Heart left ventricle (tissue), 16 donors: ENCODE measurements at places on chromosomes 7 and 10. TPM values are rescaled to one million over a fixed set of nuclear protein-coding genes. Genes with fewer than 3 reads are reported as not detected.

SPOCK2 gene
- 13.1 TPM for total RNA-seq

STEAP2 gene
- total RNA-seq, result 6.6 TPM

ADARB2 gene
- 0.25 TPM for total RNA-seq

GRCh38 chr10:63145782-63146181 is 12.7 kb downstream of the NRBF2 start:
- DNase-seq, result no peak

CADPS2 gene
- 9.1 TPM for total RNA-seq

DNA sequence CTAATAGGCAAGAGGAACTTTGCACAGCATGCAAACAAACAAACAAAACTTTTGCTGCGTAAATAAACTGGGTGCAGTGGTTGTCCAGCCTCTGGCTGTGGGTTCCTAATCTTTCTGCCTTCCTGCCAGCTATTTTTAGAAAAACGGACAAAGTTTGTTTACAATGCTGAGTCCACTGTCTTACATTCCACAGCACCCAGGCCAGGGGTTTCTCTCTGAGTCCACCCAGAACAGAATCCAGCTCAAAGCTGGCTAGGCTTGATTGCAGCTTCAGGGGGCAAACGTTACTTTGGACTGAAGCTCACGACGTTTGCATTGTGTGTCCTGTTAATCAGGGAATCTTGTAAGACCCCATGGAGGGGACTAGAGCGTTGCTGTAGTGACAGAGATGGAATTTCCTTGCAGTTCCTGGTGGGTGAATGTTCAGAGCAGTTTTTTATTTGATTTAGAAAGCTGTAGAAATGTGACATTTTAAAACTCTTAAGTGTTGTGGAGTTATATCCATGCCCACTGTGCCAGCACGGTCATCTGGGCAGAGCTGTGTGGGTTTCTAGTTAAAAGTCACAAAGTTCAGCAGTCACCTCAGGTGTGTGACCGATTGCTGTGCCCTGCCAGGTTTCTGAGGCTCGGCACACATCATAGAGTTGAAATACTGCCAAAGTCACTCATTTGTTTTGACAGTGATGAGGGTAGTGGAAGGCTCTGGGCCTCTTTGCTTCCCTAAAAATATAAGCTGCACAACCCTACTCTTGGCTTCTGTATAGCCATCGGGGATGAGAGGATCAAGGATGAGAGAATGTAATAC is 247.0 kb downstream of the STK31 start:
- DNase-seq, result no peak

GRCh38 chr7:110564246-110564645 is 526.7 kb upstream of the LRRN3 start:
- no peak for DNase-seq

DNA sequence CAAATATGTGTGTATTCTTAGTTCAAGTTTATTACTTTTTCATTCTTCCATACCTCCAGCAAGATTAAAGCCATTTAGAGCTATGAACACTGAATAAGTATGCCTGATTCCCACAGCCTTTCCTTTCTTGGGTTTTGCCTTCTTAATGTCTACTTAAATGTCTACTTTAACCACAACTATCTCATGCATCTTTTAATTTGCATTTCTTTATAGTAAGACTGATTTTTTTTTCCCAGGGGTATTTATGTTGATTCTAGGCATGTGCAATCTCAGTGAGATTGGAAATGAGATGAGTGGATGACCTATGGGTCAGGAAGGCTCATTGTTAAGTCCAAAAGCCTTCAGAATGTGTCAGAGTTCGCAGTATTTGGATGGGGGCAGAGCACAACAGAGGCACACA is 3.6 kb downstream of the PCBD1 start:
- no peak for DNase-seq

DNA sequence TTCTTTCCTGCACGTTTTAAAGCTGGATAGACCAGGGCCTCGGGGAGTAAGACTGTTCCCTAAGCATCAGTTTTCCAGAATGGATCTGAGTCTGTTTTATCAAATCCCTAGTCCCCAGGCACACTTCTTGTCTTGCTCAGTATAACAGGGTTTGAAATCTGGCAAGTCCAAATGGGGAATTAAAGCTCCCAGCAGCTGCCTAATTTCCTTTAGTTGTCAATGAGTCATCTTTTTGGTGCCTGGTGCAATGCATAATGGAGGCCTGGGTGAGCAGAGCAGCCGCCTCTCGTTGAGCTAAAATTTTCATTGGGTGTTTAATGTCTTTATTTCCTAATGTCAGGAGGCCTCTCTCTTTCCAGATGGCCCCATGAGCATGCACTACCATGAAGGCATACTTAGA is 87.9 kb downstream of the STRA8 start:
- no peak for DNase-seq

TRIP6 gene
- 22.1 TPM for total RNA-seq

GRCh38 chr7:18292584-18292983 is 203.0 kb upstream of the HDAC9 start:
- no peak for DNase-seq

- no peak for DNase-seq
Observed at GRCh38 chr10:74922921-74923320, 96.5 kb downstream of the KAT6B start.

DNA sequence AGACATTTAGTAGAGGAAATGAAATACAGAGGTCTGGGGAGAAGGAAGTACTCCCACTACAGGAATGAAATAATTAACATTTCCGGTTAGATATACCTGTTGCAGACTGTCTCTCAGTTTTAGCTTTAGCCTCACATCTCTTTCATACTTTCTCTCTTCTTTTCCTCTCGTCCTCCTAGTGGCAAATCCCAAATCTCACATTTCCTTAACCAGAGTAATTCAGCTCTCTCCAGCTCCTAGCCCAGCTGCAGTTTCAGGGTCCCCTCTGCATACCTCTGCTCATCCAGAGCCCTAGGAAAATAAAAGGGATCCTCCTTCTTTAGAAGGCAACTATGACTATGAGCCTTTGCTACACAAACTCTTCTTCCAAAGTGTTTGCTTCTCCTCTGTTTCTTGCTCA is 643.2 kb downstream of the PHTF2 start:
- no peak for DNase-seq

ADAMTS14 gene
- total RNA-seq, result 1.1 TPM

CC2D2B gene
- 0.53 TPM for total RNA-seq

- no peak for DNase-seq
Observed at GRCh38 chr10:61000769-61001730, 57.1 kb upstream of the RHOBTB1 start.

GRCh38 chr7:157757776-157758467 is 421.1 kb downstream of the DNAJB6 start:
- DNase-seq, result peak; percentile 46

GRCh38 chr10:29569795-29570194 is 65.0 kb downstream of the SVIL start:
- DNase-seq, result no peak

TDRD1 gene
- total RNA-seq, result 1.4 TPM

MEST gene
- 0.79 TPM for total RNA-seq

CYP3A7 gene
- total RNA-seq, result not detected

PARD3 gene
- 62.2 TPM for total RNA-seq

DNA sequence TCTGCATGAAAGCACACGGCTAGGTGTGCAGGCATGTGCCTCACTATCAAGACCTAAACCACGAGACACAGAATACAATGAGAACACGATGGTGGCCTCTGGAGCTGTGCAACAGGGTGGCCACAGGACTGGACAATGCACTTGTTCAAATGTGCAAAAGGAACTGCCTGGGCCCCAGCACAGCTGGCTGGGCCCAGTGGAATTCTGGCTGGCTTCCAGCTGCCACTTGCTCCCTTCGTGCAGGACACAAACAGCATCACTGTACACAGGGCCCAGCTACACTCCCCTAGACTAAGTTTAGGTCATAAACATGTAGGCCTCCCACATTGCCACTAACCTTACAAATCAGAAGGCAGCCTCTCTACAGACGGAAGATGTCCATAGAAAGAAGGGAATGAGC is 23.4 kb downstream of the DOCK4 start:
- DNase-seq, result peak; percentile 72

CALY gene
- total RNA-seq, result 1.7 TPM

- no peak for DNase-seq
Observed at GRCh38 chr10:92822964-92823363, 25.4 kb upstream of the EXOC6 start.

DNA sequence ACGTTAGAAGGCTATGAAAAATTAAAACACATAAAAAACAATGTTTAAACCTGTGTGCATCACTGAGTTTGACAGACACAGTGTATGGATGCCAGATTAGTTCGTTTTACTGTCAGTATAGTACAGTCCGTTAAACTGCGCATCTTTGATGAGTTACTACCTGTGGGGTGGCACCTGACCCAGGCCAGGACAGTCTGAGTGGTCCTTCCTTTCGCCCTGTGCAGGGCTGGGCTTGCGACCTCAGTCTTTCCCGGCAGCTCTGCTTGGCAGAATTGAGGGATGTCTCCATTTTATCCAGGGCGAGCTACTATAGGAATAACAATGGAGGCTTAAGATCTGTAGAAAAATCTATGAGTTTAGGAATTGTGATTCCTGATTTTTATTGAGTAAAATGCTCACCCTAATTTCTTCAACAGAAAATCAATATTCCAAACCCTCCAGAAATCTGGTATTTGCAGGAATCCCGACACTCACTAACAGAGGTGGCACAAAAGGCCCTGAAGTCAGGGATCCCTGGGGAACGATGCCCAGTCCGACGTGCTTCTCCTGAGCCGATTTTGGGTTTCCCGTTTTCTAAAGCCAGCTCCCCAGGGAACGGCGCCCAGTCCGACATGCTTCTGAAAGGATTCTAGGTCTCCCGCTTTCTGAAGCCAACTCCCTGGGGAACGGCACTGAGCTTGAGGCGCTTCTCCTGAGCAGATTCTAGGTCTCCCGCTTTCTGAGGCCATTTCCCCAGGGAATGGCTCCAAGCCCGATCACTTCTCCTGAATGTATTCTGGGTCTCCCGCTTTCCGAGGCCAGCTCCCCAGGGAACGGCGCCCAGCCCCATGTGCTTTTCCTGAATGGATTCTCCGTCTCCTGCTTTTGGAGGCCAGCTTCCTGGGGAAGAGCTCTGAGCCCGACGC is 377.6 kb downstream of the DNAJB6 start:
- DNase-seq, result no peak
